ENCODE measurements at places on chromosomes 2 and 18.

GRCh38 chr2:23718931-23719700 is 207.8 kb downstream of the ATAD2B start:
- H3K4me3 ChIP-seq = no peak overlapping the region
- H3K4me1 ChIP-seq = no peaks in the 10 kb centered on the region
- no peak for DNase-seq
- no peaks in the 10 kb centered on the region for H3K36me3 ChIP-seq
- no peak overlapping the region for H3K27ac ChIP-seq
- no peaks in the 10 kb centered on the region for H3K27me3 ChIP-seq

- H3K4me3 ChIP-seq = no peak overlapping the region
- peaks cover 4% of the 10 kb centered on the region for H3K27me3 ChIP-seq
- no peaks in the 10 kb centered on the region for H3K36me3 ChIP-seq
- no peak for DNase-seq
These were observed 456 bp upstream of the NFATC1 start for GRCh38 chr18:79395308-79395640.

- H3K4me1 ChIP-seq = no peaks in the 10 kb centered on the region
- no peak overlapping the region for H3K4me3 ChIP-seq
- peaks cover 6% of the 10 kb centered on the region for H3K27me3 ChIP-seq
- H3K27ac ChIP-seq = no peak overlapping the region
- no peak for DNase-seq
These were observed 42.5 kb upstream of the TMEM18 start for GRCh38 chr2:719734-720133.

GRCh38 chr18:55144193-55144930 is 185.1 kb upstream of the CCDC68 start:
- DNase-seq = no peak
- no peak overlapping the region for H3K27ac ChIP-seq
- H3K4me1 ChIP-seq = no peaks in the 10 kb centered on the region

DNA sequence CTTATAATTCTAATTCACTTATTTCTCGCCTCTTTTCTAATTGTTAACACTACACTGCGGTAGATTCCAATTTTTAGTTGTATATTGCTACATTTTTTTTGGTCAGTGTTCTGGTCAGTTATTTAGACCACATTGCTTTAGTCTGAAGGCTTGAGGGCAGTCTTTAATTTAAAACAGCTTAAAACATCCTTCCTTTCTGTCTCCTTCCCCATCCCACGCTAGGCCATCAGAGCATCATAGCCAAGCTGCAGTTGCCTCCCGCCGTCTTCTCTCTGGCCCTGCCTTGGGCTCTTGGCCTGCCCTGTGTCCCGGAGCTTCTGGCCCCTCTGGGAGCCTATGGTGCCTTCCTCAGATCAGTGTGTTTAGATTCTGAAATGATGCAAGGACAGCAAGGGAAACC is 52.6 kb upstream of the GLI2 start:
- H3K4me1 ChIP-seq = 0 out of 2 replicates have a peak, but pooled peaks cover 3% of the 10 kb centered on the region
- H3K27me3 ChIP-seq = no peaks in the 10 kb centered on the region

DNA sequence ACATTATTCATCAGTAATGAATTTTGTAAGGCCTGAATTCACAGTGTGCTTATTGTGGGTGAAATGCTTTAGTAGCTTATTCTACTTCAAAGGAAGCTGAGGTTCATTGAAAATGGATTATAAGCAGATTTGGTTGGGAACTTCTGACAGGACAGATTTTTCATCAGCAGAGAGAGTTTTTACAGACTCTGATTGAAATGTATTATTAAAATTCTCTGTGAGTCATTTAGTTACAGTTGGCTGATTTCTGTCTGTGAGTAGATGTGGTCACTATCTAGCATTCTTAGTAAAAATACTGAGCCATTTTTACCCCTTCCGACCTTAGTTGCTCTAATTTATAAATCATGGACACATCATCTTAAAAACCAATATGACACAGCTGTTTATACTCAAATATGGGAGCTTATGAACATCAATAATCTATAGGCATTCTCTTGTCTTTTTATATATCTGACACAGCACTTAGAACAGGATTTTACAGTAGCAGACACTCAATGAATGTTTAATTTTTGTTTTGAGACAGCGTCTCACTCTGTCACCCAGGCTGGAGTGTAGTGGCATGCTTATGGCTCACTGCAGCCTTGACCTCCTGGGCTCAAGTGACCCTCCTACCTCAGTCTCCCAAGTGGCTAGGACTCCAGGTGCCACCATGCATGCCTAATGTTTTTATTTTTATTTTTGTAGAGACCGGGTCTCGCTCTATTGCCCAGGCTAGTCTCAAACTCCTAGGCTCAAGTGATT is 239.6 kb downstream of the BABAM2 start:
- no peaks in the 10 kb centered on the region for H3K27me3 ChIP-seq
- no peak for DNase-seq
- H3K4me3 ChIP-seq = no peak overlapping the region
- H3K27ac ChIP-seq = no peak overlapping the region

- no peaks in the 10 kb centered on the region for H3K4me1 ChIP-seq
- H3K36me3 ChIP-seq = no peaks in the 10 kb centered on the region
- H3K27me3 ChIP-seq = no peaks in the 10 kb centered on the region
These were observed 98.3 kb downstream of the KLHL14 start for GRCh38 chr18:32674491-32674890.

- H3K27ac ChIP-seq = no peak overlapping the region
- H3K4me1 ChIP-seq = no peaks in the 10 kb centered on the region
- no peak overlapping the region for H3K4me3 ChIP-seq
- DNase-seq = no peak
- H3K27me3 ChIP-seq = no peaks in the 10 kb centered on the region
These were observed 38.3 kb downstream of the LRRTM1 start for GRCh38 chr2:80266231-80266630.

GRCh38 chr2:36711741-36712314 is 15.3 kb downstream of the VIT start:
- no peaks in the 10 kb centered on the region for H3K36me3 ChIP-seq
- no peaks in the 10 kb centered on the region for H3K4me1 ChIP-seq
- DNase-seq = no peak
- H3K4me3 ChIP-seq = no peak overlapping the region
- H3K27me3 ChIP-seq = no peaks in the 10 kb centered on the region

DNA sequence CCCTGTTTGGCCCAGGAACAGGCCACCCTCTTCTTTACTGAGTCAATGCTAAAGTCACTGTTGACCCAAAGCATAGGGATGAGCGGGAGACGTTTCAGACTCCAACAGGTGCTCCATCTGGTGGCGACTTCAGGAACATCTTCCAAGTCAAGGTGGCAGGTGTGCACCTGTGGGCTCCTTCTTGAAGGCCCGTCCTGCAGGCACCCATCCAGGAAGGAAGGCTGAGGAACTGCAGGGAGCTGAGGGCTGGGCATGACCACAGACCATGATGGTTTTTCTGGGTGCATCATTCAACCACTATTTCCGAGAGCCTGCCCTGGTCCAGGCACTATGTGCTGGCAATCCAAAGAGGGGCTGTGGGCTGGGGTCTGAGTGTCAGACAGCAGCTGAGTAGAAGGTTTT is 142.8 kb downstream of the NDUFA10 start:
- DNase-seq = peak; percentile 19
- no peaks in the 10 kb centered on the region for H3K36me3 ChIP-seq
- H3K4me1 ChIP-seq = no peaks in the 10 kb centered on the region
- H3K27me3 ChIP-seq = no peaks in the 10 kb centered on the region

DNA sequence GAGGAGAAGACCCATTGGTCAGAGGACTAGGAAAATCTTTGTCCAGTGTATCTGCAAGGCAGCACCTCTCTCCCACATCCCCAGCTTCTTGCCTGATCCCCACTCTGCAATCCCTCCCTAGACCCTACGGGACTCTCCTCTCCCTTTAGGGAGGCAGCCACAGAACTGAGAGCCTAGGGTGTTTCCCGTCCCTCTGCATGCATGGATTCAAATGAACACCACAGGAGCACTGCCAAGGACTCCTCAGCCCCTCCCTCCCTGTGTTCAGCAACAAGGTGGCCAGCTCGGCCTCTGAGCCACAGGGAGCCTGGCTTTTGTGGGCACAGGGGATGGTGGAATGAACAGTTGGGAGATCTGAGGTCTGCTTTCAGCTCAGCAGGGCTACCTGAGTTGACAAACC is 117.1 kb downstream of the TXNL1 start:
- H3K27ac ChIP-seq = no peak overlapping the region
- H3K4me3 ChIP-seq = no peak overlapping the region
- no peak for DNase-seq
- no peaks in the 10 kb centered on the region for H3K27me3 ChIP-seq
- H3K36me3 ChIP-seq = no peaks in the 10 kb centered on the region

- peak overlapping the region; percentile 97 for H3K27ac ChIP-seq
- peaks cover 93% of the 10 kb centered on the region for H3K4me1 ChIP-seq
- peak overlapping the region; percentile 52 for H3K4me3 ChIP-seq
These were observed 22.0 kb downstream of the SMAD7 start for GRCh38 chr18:48928787-48929186.

DNA sequence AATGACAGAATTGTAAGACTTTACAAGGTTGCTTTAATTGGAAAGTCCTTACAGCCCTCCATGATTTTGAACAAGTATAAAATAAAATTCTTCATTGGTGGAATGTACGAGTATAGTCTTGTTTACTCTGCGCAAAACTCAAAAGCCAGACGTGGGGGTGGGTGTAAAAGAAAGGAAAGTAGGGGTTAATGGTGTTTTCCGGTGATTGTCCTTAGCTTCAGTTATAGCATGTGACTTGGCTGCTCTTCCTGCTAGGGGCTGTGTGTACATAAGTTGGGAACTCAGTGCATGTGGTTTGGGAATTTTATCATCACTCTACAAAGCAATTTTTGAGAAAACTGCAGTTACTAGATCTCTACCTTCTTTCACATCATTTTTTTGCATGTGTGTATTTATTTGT is 82.4 kb upstream of the CAVIN2 start:
- no peak overlapping the region for H3K4me3 ChIP-seq
- H3K27me3 ChIP-seq = no peaks in the 10 kb centered on the region
- no peaks in the 10 kb centered on the region for H3K4me1 ChIP-seq
- no peaks in the 10 kb centered on the region for H3K36me3 ChIP-seq

GRCh38 chr2:95091885-95092555 is 29.6 kb downstream of the MRPS5 start:
- DNase-seq = no peak
- H3K27ac ChIP-seq = no peak overlapping the region
- no peaks in the 10 kb centered on the region for H3K4me1 ChIP-seq
- no peaks in the 10 kb centered on the region for H3K27me3 ChIP-seq
- no peak overlapping the region for H3K4me3 ChIP-seq
- peaks cover 15% of the 10 kb centered on the region for H3K36me3 ChIP-seq

All from MM.1S (cell line).